ENCODE measurements at places on chromosomes 1 and 21. TPM values are rescaled to one million over a fixed set of nuclear protein-coding genes. Genes with fewer than 3 reads are reported as not detected.

GRCh38 chr1:201426479-201427310 is 5.2 kb upstream of the TNNI1 start:
- no peak for DNase-seq

GRCh38 chr1:210252621-210253051 is 20.0 kb downstream of the SERTAD4 start:
- DNase-seq, result peak; percentile 24

- DNase-seq, result no peak
Measured at GRCh38 chr1:214155987-214156625, 124.9 kb upstream of the SMYD2 start.

- DNase-seq, result no peak
Measured at GRCh38 chr21:36926989-36927718, 39.3 kb downstream of the HLCS start.

The CD244 gene
- total RNA-seq, result 0.25 TPM

Measured in activated CD4-positive, alpha-beta T cell treated with anti-CD3 and anti-CD28 coated beads for 36 hours (primary cell).